ENCODE measurements at places on chromosomes 16 and 17. TPM values are rescaled to one million over a fixed set of nuclear protein-coding genes. Genes with fewer than 3 reads are reported as not detected.

DNA sequence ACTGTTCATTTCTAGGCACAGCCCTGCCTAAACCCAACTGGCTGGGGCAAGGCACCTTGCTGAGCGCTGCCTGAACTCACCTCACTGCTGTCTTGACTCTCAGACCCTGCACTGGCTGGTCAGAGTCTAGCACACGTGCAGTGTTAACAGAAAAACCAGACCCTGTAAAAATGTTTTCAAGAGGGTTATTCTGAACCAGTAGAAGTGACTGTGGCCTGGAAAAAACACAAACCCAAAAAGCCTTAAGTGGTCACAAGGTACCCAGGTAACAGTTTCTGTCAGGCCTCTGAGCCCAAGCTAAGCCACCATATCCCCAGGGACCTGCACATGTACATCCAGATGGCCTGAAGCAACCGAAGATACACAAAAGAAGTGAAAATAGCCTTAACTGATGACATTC is 6.1 kb upstream of the EIF4A3 start:
- no peak for DNase-seq

LSM12 gene
- polyA plus RNA-seq, result 24.8 TPM

- DNase-seq, result no peak
These were observed 259.0 kb upstream of the MYOCD start for GRCh38 chr17:12406623-12407215.

ACSM3 gene
- 1.8 TPM for polyA plus RNA-seq

DNA sequence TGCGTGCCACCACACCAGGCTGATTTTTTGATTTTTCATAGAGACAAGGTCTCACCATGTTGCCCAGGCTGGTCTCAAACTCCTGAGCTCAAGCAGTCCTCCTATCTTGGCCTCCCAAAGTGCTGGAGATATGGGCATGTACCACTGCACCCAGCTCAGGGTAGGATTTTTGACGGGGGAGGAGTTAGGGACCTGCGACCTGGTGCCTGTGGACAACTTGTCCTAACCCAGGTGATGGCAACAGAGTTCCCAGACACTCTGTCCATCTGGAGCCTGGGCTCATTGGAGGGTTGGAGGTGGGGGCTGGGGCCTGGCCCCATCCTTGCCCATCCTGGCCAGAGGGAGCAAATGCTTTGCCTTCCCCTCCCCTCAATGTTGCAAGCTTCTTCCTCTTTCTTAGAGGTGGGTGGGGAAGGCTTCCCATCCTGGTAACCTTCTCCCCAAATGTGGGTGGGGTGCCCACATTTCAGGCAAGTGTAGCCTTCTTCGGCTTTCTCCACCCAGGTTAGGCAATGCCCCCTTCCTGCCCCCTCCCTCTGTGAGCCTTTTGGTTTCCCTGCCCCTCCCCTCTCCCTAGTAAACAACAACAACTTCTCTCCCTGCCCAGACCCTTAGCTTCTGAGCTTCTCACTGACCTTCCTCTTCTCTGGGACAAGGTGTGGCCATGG is 24.9 kb downstream of the RARA start:
- DNase-seq, result no peak

GRCh38 chr17:80957461-80957941 is 34.1 kb upstream of the CHMP6 start:
- no peak for DNase-seq

DNA sequence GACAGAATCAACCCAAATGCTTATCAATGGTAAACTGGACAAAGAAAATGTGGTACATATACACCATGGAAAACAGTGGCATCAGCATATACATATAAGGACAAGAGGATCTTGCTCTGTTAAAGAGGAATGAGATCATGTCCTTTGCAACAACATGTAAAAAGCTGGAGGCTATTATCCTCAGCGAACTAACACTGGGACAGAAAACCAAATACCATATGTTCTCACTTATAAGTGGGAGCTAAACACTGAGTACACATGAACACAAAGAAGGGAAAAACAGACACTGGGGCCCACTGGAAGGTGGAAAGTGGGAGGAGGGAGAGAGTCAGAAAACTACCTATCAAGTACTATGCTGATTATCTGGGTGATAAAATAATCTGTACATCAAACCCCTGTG is 447.3 kb upstream of the MAF start:
- DNase-seq, result no peak

TSPAN10 gene
- 0.40 TPM for polyA plus RNA-seq

- no peak for DNase-seq
These were observed 64.8 kb upstream of the NOG start for GRCh38 chr17:56528696-56529095.

DNA sequence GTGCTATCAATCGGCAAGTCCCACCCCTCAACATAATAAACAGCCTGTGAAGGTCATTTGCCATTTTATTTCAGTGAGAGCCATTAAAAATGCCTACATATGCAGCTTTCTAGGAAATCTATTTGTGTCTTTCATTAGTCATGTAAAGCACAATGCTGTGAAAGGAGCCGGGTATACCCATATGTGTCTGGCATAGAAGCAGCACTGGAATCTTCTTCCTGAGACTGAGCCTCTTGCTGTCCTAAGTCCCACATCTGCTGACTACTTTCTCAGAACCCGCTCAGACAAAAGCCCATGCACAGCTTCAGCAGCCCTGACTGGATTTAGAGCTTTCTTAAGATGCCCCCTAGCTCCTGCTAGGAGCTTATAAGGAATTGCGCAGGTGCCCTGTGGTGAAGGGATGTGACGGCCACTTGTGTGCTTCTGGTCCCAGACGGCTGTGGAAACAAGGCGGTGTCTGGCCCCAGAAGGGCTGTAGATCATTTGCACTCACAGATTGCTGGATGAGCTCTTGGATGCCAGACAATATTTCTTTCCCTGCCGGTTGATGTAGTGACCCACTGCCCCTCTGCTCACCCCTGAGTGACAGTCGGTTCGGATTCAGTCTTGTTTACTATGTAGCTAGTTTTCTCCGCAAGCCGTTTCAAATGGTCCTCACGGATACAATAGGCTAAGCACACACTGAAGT is 172.2 kb downstream of the ANKFN1 start:
- no peak for DNase-seq

- no peak for DNase-seq
These were observed 33.8 kb upstream of the CCL22 start for GRCh38 chr16:57324749-57325148.

DNA sequence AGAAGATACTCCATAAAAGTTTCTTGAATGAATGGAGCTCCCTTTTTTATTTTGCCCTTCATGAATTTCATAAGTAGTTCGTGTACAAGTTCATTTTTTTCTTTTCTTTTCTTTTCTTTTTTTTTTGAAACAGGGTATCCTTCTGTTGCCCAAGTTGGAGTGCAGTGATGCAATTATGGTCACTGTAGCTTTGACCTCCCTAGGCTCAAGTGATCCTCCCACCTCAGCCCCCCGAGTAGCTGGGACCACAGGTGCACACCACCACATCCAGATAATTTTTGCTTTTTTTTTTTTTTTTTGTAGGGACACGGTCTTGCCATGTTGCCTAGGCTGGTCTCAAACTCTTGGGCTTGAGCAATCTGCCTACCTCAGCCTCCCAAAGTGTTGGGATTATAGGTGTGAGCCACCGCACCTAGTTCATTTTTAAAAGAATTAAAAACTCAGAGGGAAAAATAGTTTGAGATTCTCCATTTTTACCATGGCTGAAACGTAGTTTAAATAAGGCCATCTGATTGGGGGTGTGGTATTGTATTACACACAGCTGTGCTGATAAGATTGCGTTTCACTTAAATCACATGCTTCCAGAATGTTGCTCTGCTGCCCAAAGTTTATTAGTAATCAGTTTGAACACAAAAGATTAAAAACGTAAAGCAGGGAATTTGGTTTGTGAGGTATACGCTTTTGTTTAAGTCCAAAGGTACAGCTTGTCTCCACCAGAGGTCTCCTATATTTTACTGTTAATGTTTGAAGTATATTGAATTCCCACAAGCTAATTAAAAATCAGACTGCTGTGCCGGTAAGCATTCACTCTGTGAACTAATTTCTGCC is 154.1 kb downstream of the SOCS1 start:
- DNase-seq, result peak; percentile 60

EVPLL gene
- polyA plus RNA-seq, result not detected

EME2 gene
- 6.8 TPM for polyA plus RNA-seq

- no peak for DNase-seq
These were observed 42.5 kb downstream of the ARHGAP17 start for GRCh38 chr16:24972608-24973220.

MYH8 gene
- not detected for polyA plus RNA-seq

AANAT gene
- polyA plus RNA-seq, result not detected

SCGB1C2 gene
- not detected for polyA plus RNA-seq

GRCh38 chr17:7046127-7046724 is 2.3 kb upstream of the SLC16A11 start:
- DNase-seq, result peak; percentile 87

DNA sequence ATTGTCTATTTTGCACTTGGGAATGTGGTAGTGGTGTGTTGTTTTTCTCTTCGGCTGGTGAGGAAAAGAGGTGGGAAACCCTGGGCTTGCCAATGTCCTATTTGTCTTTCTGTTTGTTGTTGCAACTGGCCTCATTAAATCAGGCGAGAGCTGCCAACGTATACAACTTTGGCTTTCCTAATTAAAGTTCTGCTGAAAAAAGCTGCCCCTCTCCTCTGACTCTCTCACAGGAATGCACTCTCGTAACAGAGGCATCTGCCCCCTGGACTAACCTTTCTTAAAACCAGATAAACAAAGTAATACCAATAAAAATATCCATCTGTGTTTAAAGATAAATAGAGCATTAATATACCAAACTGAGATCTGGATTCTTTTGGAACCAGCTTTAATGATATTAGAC is 7.8 kb downstream of the CDRT15 start:
- DNase-seq, result no peak

TBX2 gene
- polyA plus RNA-seq, result 4.3 TPM

DNA sequence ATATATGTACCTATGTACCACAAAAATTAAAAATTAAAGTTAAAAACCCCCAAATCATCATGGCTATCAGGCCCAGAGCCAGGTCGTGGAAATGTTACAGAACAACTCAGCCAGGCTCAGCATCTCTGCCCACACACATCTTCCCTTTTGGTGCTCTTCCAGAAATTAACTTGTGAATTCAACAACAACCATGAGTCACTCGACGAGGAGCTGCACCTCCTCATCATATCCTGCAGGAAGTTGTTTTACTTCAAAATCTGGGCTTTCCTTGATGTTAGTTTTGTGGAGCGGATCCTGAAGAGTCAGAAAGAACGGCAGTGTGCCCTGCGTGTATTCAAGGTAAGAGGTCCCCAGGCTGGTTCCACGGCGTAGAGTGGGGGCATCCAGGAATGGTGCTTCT is 10.6 kb downstream of the FBXO39 start:
- DNase-seq, result no peak

- DNase-seq, result no peak
These were observed 267.7 kb downstream of the FTO start for GRCh38 chr16:53971616-53972015.

- peak; percentile 54 for DNase-seq
These were observed 967 bp upstream of the CDH15 start for GRCh38 chr16:89170346-89171215.

GNG13 gene
- 0.80 TPM for polyA plus RNA-seq

TMIGD1 gene
- polyA plus RNA-seq, result 0.13 TPM

DNA sequence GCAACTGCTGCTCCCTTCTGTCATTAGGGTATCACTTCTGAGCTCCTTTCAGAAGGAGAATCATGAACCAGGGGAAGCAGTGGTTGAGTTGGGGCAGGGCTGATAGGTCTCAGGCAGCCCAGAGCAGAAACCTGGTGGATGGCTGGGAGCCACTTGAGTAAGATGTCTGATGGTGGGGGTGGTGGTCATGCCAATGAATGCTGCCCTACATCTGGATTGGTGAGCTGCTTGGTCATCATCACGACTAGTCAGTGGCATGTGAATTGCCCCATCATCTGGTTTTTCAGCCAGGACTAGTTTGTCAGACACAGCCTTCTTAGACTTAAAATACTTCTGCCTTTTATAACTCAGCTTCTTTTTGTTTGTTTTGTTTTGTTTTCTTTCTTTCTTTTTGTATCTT is 2.6 kb downstream of the GID4 start:
- DNase-seq, result no peak

- DNase-seq, result peak; percentile 76
These were observed 699 bp downstream of the FAM222B start for GRCh38 chr17:28841901-28842281.

DNA sequence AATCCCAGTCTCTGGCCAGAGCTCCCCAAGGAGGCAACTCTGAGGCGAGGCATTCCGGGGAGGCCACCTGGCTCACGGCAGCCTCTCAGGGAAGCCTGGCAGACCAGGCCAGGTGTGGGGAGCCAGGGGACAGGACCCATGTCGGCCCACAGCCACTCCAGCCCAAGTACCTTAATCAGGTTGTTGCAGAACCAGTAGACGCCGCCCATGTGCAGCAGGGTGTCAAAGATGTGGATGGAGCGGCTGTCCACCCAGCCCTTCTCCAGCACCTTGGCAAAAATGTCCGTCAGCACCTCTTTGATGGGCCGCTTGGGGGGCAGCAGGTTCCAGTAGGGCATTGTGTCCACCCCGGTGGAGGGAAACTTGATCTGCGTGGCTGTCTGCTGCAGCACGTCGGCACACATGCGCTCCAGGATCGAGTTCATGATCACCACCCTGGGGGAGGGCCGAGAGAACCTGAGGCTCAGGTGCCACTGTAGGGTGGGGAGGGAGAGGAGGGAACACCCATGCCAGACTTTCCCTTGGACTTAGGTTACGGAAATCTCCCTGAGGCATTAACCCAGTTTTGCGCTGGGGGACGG is 7.8 kb downstream of the CSF3 start:
- no peak for DNase-seq

DNA sequence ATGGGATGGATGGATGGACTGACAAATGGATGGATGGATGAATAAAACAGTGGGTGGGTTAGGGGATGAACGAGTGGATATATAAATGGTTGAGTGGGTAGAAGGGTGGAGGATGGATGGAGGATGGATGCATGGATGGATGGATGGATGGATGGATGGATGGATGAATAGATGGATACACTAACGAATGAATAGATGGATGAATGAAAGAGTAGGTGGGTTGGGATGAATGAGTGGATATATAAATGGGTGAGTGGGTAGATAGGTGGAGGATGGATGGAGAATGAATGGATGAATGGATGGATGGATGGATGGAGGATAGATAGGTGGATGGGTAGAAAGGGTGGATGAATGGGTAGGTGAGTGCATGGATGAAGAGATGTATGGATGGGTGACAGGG is 62.1 kb downstream of the CDYL2 start:
- no peak for DNase-seq

GRCh38 chr16:10964891-10965326 is 20.5 kb downstream of the CLEC16A start:
- DNase-seq, result no peak

HEATR9 gene
- polyA plus RNA-seq, result not detected

KCTD19 gene
- not detected for polyA plus RNA-seq

GRCh38 chr17:37430051-37430627 is 23.5 kb downstream of the TADA2A start:
- DNase-seq, result no peak
